ENCODE measurements at places on chromosomes 2 and 18. TPM values are rescaled to one million over a fixed set of nuclear protein-coding genes. Genes with fewer than 3 reads are reported as not detected.
A peak's percentile ranks its signal among the peaks of the same experiment; 100 is the strongest.

DNA sequence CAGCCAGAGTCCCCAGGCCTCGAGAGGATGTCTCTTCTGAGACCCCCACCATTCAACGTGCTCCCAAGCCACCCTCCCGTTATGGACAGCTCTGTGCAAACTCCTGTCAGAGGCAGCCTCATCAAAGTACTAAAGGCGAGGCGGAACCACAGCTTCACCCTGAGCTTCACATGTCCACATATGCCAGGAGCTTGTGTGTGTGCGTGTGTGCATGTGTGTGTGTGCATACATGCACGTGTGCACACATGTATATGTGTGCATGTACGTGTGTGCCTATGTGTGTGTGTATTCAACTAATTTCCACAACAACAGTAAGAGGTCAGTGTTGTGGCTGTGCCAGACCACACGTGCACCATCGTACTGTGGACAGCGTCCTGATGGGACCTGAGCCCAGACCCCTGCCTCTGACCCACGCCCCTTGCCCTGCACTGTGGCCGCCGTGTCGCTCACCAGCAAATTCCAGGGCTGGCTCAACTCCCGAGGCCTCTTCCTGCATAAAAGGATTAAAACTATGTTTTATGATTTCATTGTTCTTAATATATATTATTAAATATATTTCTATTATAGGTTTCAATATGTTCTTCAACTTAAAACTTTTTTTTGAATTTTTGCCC, 444.8 kb downstream of the EIPR1 start:
- no peak for DNase-seq

DNA sequence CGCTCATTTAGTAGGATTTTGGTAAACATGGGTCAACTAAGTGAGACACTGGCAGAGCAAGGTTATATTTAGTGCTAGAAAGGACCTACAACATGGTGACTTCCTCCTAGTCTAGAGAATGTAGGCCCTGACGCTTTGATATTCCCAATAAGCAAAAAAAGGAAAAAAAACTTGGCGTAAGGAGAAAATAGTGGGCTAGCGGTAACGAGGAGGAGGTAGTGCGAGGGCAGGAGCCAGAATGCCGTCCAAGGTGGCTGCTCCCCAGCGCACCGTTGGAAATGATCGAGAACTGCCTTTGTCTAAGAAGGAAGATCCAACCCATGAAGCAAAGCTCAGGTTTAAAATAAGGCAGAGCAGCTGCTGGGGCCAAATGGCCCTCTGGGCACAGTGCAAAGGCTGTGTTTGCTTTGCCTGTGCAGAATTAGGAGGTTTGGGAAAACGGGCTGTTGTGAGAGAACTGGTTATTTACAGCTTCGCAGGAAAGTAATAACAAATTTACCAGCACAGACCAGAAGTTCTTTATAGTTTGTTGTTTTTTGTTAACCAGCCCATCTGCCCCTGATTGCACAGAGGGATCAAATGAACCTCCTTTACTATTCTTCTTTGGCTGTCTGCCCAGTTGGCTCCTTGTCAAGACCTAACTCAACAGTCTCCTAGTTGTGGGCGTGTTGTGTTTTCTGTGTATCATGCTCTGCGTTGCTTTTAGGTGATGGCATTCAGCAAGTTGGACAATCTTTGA, 86.6 kb downstream of the ITGB1BP1 start:
- DNase-seq = peak; percentile 80

DNA sequence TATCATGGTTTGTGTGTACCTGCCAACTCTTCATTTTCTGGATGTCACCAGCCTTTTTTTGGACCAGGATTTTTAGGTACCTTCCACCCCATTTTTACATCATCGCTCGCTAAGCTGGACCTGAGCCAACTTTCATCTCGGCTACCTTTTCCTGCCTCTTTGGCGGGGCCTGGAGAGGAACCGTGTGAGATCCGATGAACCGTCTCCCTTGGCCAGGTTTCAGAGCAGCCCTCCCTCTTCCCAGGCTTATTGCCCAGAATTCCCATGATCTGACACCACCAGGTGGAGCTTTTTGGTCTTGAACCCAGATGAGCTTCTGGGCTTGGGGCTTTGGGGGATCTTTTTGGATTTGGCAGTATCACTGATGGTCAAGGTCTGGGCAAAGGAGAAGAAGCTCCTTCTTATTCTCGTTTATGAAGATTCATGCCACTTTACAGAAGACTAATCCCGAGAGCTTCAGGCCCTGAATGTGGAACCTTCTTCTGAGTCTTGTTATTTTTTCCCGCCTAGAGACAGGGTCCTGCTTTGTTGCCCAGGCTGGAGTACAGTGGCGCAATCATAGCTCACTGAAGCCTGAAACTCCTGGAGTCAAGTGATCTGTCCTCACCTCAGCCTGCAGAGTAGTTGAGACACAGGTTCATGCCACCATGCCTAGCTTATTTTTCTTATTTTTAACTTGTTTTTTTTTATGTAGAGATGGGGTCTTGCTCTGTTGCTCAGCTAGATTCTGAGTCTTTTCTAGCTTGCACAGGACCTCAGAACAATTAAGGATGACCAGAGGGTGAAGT, 50.4 kb downstream of the GATA6 start:
- DNase-seq = no peak

DNA sequence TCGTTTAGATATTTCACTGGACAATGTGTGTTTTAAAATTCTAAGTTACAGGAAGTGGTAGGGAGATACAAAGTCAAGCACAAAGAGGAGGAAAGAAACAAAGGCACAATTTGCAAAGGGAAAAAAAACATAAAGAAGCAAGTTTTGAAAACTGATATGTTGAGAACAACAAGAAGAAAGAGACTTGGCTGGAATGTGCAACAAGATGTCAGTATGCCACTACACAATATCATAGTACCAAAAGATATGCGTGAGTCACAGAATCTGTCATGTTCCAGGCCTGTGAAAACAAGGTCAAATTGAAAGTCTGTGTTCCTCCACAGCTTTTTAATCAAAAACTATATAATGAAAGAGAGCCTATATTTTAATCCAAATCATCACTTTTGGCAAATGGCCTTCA, 12.0 kb downstream of the EXOC6B start:
- DNase-seq = no peak

Gene TTR
- polyA plus RNA-seq = 1.6 TPM

GRCh38 chr18:75068682-75069435, 140.1 kb downstream of the PTGR3 start:
- DNase-seq = no peak

DNA sequence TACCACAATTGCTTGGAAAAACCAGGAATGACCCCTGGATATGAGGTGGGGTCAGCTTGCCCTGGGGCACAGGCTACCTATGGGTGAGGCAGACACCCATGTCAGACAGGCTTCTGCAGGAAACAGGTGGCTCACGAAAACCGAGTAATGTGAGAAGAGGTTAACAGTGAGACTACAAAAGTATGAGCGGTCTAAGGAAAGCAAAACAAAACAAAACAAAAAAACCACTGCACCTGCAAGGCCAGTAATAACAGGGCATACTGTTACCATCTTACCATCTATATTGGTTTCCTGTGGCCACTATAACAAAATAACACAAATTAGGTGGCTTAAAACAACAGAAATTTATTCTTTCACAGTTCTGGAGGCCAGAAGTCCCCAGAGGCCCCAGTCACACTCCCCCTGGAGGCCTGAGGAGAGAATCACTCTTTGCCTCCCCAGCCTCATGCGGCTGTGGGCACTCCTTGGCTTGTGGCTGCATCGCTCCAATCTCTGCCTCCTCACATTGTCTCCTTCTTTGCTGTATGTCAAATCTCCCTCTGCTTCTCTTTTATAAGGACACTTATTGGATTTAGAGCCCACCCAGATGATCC, 86.6 kb upstream of the EPC2 start:
- DNase-seq = no peak

DNA sequence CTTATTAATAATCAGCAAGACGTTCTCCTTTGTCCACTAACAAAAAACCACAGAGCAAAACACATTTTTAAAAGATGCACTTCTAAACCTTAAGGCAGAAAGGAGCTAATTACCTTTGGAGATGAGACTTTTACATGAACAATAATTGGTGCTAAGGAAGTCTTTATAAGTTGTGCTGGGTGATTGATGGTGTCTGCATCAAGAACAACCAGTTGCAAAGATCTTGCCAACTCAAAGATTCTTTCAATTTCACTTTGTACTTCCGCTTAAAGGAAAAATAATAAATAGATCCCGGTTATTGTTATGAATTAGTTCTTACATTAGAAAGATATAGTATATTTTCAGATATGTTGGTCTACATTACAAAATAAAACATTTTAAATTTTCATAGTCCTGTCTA, 26.9 kb upstream of the ARL5A start:
- no peak for DNase-seq

DNA sequence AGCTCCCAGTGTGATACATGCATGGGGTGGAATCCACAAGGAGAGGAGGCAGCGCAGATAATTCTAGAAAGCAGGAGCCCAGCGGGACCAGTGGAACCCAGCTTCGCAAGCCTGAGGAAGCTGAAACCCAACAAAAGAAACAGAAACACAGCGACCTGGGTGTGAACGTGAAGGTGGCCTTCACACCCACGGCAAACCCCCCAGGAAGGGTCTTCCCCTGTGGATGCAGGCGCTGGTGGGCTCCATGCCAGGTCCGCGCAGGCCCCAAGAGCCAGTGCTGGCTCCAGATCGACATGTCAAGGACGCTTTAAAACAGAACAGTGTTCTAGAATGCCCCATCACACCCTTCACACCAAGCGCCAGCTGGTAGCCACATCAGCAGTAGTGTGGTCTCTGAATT, 22.1 kb downstream of the KIF1A start:
- no peak for DNase-seq

DNA sequence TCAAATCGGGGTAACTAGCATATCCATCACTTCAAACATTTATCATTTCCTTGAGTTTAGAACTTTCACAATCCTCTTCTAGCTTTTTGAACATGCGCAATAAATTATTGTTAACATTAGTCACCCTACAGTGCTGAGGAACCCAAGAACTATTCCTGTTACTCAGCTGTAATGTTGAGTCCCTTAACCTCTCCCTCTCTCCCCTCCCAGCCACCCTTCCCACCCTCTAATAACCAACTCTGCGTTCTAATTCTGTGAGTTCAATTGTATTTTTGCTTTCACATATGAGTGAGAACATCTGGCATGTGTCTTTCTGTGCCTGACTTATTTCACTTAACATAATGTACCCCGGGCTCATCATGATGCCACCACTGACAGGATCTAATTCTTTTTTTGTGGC, 78.6 kb upstream of the RANBP2 start:
- no peak for DNase-seq

GRCh38 chr2:209525834-209526281, 102.0 kb downstream of the MAP2 start:
- peak; percentile 24 for DNase-seq

GRCh38 chr2:133078667-133079411, 408.8 kb upstream of the LYPD1 start:
- no peak for DNase-seq

Gene PRSS56
- polyA plus RNA-seq = 0.83 TPM
